Umbilical cord (tissue), 2 donors: ENCODE measurements at places on chromosomes 16 and 17. TPM values are rescaled to one million over a fixed set of nuclear protein-coding genes. Genes with fewer than 3 reads are reported as not detected.

Gene ITGB4
- 28.4 TPM for total RNA-seq

GRCh38 chr17:39702901-39703893 lies 3.3 kb downstream of the ERBB2 start:
- no peak for DNase-seq

DNA sequence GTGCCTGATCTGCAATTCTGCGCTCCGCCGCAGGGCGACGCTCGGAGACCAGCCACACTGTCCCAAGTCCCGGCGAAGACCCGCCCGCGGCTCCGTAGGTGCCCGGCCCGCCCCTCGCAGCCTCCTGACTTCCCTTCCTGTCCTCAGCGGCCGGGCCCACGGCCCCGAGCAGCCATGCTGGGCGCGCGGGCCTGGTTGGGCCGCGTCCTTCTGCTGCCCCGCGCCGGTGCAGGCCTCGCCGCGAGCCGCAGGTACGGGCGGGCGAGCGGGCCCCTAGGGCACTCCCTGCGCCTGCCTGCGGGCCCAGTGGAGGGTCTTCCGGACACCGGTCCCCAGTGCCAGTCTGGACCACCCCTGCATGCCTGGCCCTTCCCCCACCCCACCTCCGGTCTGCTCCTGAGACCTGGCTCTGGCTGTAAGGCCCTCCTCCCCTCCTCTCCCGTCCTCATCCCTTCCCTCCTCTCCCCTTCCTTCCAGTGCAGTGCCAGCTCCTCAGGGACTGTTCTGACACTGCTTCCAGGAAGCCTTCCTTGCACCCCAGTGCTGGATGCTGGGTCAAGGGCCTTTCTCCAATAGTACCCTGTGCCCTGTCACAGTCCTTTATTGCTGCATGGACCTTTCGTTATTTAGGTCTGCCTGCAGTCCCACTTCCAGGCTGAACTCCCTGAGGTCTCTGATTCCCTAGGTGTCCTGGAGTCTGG lies at the start of gene SPATA20:
TSS of gene SPATA20 (plus strand) at position 140 of the 701 bp plus-strand sequence. CDS start at position 175, 35 bp downstream.
- peak; percentile 94 for DNase-seq

Gene UBE2I
- total RNA-seq: 47.4 TPM

Gene CEP112
- 131 TPM for total RNA-seq

Gene SLC6A2
- 2.6 TPM for total RNA-seq

Gene TADA2A
- 53.9 TPM for total RNA-seq

Gene CD7
- 2.9 TPM for total RNA-seq

DNA sequence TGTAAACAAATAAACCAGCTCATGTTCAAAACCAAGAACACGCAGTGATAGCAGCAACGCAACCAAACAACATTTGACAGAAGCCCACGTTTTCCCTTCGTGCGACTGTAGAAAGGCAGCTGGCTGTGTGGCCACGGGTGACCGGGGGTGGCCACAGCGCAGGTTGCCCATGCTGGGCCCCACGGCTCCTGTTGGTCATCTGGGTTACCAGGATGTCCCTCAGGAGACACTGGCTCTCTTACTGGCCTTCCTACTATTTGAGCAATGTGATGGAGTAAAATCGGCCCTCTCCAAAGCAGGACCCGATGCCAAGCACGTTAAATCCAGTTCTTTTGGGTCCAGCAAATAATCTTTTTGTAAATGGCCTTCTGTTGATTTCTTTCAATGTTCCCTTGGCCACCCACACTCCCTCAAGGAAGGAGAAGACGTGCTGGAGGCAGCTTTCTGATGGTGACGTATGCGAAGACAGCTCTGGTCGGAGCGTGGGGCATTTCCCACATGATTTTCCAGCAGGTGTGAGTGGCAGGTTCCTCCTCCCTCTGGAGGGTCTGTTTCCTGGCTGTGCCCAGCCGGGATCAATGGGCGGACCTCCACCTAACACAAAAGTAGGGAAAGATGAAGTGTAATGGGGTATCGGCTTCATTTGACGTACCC lies 143.1 kb upstream of the CHMP6 start:
- DNase-seq: no peak

DNA sequence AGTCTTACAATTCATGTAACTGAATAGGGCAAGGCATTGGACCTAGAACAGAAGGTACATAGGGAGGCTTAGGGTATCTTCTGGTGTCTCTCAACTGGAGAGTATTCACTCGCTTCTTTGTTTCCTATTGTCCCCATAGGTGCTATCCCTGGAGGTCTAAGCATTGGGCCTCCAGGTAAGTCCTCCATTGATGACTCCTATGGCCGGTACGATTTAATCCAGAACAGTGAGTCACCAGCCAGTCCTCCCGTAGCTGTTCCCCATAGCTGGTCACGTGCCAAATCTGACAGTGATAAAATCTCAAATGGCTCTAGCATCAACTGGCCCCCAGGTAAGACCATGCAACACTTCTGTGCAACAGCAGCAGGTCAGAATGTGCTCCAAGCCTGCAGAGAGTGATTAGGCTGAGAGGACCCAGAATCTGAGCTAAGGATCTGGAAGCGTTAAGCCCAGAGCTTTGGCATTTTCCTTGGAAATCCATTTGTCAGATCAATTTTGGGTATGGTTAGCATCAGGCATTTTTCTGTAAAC lies 35.7 kb downstream of the TMC6 start:
- DNase-seq: no peak

DNA sequence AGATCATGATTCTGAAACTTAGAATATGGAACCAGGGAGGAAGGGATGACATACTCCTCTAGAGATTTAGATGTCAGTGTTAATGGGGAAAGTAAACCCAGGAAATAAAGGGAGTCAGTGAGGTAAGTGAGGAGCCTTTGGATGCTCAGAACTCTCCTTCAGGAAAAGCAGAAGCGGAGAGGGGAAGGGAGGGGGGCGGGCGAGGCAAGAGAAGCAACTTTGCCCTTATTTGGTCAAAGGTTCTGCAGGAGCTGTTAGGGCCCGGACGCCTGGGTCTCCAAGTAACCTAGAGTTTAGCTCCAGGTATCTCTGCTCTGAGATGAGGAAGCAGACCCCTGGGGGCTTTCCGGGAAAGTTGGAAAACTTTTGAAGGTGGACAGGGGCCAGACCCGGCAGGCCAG lies 1.3 kb downstream of the PFN1 start:
- DNase-seq: peak; percentile 50

- DNase-seq: peak; percentile 34
These were observed 61.0 kb upstream of the CHMP6 start for GRCh38 chr17:80930335-80931279.

Gene PTX4
- not detected for total RNA-seq

DNA sequence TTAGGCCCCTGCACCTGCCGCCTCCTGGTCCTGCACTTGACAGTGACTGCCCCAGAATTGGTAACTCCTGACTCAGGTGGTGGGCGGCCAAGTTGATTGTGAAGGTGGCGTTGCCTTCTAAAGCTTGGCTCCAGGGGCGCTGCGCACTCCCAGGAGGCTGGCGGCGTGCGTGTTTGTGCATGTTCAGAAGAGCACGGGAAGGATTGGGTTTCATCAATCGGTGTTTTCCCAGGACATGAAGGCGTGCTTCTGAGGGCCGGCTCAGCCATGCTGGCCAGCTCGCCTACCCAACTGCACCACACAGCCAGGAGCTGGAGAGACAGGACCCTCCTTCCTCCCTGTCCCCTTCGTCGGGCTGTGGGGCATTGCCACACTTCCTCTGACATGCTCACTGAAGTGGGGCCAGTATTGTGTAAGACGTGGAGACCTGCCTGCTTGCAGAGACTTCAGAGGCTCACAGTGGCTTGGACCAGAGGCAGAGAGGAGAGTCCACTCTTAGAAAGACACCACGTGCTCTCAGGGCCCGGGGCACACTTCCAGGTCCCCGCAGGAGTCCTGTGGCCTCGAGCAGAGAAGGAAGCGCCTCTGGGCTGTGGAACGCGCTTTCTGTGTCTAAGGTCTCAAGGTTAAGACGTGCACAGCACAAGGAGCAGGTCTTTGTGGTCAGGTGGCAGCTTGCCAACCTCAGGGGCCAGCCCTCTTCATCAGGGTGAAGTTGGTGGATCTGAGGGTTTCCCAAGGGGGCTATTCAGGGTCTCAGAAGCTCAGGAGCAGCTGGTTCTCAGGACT lies 2.8 kb downstream of the RAB40C start:
- DNase-seq: peak; percentile 65

DNA sequence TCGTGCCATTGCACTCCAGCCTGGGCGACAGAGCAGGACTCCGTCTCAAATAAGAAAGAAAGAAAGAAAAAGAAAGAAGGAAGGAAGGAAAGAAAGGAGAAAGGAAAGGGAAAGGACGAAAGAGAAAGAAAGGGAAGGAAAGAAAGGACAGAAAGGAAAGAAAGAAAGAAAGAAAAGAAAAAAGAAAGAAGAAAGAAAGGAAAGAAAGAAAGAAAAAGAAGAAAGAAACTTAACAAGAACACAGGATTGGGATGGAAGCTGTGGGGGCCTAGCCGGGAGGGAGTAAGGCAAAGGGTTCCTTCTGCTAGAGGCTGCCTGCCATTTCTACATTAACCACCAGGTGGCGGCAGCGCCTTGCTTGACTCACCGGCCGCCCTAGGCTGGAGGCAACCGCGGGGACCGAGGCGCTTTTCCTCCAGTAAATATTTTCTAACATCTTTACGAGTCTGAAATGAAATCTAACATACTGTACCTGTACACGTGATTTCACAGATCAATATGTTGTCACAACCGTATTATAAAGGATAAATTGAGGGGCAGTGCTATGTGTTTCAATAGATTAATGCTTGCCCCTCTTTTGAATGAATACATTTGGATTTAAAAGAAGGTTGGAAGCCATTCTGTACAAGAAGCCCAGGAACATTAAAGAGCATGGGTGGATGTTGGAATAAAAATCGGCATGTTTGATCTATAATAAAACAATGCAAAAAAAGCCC lies 6.1 kb downstream of the GJD3 start:
- DNase-seq: peak; percentile 92

DNA sequence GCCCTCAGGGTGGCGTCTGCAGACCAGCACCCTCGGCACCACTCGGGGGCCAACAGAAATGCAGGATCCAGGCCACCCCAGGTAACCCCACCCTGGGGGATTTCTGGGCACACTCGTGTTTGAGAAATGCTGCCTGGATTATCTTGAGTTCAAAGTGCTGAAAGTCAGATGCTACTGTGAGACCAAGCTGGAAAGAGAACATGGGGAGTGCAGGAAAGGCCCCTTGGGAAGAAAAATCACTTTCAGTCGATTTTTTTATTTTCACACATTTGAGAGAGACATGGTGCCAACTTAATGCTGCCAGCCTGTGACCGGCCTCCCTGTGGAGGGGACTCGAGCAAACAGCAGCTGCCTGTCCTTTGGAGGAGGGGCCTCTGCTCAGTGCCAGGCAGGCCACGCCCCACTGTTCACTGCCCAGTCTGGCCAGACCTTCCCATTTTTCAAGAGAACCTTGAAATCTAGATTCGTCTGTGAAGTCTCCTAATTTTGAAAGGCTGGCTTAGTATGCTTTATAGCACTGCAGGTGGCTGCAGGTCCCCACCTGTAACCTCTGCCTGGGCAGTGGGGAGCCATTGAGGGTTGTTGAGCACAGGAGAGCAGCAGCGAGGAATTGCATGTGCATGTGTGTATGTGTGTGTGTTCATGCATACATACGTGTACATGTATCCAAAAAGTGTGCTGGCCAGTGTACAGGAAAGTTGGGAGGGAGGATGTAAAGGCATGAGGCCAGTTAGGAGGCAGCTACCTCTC lies 70.7 kb upstream of the PLCG2 start:
- no peak for DNase-seq

DNA sequence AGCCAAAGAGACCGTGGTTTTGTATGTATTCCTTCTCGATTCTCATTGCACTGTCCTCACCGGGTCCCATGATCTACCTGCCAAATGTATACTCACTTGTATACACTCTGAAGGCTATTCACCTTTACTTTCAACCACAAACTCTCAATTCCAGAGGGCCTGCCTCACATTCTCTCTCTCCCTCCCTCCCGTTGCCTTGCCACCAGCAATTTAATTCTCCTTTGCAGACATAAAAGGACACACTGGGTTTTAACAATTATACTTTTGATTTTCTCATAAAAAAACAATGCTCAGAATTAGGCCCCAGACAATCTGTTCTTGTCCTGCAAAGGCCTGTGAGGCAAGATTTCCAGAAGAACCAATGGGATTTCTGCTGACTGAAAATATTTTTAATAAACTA lies 265.1 kb upstream of the PSMD7 start:
- no peak for DNase-seq

GRCh38 chr16:56738221-56738620 lies 8.3 kb downstream of the NUP93 start:
- no peak for DNase-seq

GRCh38 chr16:29684679-29685078 lies 5.7 kb downstream of the QPRT start:
- DNase-seq: no peak
